ENCODE measurements at places on chromosomes 11 and 22.

DNA sequence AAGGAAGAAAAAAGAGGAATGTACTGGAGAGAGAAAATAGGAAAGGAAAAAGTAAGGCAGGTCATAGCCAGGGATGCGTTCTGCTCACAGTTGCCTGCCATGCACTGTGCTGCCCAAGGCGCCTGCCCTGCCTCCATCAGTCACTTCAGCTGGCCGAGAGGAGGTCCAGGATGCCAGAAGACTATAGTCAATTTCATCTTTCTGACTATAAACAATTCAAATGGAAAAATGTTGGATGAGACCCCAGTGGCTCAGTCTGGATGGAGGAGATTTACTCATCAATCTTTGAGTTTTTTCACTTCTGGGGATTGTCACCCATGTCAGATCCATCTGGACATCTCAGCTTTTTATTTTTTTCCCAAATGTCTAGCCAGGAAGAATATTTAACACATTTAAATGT lies 36.7 kb upstream of the CLMP start:
- no peak for DNase-seq

DNA sequence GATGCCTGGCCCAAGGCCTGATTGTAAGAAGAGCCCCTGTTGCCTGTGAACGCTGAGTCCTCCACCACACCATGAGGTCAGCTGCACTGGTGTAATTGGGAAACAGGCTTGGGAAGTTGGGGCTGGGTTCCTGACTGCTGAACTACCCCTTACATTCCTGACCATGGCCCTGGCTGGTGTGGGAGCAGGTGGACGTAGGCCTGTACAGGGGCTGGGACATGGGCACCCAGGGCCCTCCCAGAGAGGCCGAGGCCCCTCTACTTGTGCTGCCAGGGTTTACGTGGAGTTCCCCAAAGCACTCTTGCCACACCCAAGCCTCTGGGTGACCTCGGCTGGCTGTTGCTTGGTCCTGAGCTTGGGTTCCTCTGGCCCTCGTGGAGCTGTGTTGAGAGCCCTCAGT lies 5.4 kb downstream of the RELT start:
- DNase-seq = no peak

- no peak for DNase-seq
Observed at GRCh38 chr11:2774173-2775082, 74.6 kb upstream of the KCNQ1OT1 start.

DNA sequence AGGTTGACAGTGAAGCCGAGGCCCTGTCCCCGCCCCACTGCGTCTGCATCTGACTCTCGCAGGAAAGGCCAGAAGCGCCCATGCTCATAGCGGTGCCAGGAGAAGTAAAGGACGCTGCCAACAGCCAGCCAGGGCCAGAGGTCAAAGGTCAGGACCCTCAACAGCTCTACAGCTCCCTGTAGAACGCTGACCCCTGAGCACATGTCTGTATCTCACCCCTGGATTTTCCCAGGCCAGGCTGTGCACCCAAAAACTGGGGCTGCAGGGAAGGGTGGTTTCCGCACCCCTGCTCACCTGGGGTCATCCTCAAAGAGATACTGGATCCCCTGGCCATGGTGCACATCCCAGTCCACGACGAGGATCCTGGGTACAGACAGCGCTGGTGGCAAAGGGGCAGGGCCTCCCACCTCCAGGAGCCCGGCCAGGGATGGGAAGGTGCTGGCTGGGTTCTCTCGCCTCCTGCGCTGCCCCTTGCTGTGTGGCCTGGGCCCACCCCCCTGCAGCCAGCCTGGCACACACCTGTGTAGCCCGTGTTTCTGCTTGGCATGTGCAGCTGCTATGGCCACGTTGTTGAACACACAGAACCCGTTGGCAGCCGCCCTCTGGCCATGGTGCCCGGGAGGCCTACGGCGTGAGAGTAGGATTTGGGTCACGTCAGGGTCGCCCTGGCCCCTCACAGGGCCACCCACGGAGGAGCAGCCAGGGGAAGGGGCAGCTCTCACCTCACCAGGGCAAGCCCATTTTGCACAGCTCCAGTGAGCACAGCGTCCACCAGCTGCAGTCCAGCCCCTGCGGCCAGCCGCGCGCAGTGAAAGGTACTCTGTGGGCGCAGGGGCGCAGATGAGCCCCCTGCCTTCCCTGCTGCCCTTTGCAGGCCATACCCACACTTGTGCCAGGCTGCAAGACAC lies 1.5 kb downstream of the HDAC10 start:
- DNase-seq = no peak

DNA sequence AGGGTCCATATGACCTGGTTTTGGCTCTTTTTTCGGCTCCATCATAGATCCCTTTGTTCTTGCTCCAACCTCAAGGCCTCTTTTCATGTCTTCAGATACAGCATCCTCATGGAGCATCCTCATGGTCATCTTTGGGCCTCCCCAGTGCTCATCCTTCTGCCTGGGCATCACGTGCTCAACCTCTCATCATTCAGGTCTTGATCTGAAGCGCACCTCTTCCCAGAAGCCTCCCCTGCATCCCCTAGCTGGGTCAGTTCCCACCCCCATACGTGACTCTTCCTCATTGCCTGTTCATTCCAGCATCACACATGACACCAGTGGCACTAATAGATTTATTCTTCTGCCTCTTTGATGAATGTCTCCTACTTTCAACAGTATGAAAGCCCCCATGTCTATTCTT lies 192.2 kb downstream of the MIAT start:
- no peak for DNase-seq

- DNase-seq = no peak
Observed at GRCh38 chr22:38125038-38125610, 14.6 kb upstream of the BAIAP2L2 start.

- DNase-seq = no peak
Observed at GRCh38 chr11:115764176-115764575, 260.0 kb upstream of the CADM1 start.

- DNase-seq = no peak
Observed at GRCh38 chr22:22728382-22728781, 84.0 kb downstream of the GGTLC2 start.

DNA sequence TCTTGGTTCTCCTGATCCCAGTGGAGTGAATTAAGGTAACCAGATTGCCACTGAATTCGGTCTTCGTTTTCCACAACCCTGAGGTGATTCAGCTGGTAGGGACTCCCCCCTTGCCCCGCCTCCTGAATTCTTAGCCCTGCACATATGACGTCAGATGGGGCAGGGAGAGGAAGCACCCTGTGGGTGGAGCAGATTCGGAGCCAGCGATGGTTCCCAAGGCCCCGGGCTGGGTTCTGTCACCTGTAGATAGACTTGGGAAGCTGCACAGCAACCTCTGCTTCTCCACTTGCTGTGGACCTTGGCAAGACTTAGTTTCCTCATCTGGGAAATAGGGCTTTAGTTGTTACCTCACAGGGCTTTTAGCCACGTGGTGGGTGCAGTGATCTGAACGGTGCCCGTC lies 67.8 kb downstream of the CTTN start:
- DNase-seq = no peak

- DNase-seq = no peak
Observed at GRCh38 chr11:47314992-47315391, 37.5 kb downstream of the MYBPC3 start.

- DNase-seq = no peak
Observed at GRCh38 chr11:73135346-73136284, 6.5 kb downstream of the FCHSD2 start.

GRCh38 chr11:17572791-17573460 lies 25.9 kb downstream of the OTOG start:
- DNase-seq = no peak

DNA sequence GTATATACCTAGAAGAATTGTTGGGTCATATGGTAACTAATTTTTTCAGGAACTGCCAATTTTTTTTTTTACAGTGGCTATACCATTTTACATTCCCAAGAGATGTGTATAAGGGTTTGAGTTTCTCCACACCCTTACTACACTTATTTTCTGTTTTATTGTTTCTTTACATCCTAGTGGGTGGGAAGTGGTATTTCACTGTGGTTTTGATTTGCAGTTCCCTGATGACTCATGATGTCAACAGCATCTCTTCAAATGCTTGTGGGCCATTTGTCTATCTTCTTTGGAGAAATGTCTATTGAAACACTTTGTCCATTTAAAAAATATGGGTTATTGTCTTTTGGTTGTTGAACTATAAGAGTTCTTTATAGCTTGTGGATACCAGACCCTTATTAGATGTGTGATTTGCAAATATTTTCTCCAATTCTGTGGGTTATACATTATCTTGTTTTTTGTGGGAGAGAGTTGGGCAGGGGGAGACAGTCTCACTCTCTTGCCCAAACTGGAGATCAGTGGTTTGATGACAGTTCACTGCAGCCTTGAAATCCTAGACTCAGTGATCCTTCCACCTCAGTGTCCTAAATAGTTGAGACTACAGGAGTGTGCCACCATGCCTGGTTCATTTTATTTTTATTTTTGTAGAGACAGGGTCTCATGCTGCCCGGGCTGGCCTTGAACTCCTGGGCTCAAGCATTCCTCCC lies 30.3 kb upstream of the PISD start:
- DNase-seq = no peak

DNA sequence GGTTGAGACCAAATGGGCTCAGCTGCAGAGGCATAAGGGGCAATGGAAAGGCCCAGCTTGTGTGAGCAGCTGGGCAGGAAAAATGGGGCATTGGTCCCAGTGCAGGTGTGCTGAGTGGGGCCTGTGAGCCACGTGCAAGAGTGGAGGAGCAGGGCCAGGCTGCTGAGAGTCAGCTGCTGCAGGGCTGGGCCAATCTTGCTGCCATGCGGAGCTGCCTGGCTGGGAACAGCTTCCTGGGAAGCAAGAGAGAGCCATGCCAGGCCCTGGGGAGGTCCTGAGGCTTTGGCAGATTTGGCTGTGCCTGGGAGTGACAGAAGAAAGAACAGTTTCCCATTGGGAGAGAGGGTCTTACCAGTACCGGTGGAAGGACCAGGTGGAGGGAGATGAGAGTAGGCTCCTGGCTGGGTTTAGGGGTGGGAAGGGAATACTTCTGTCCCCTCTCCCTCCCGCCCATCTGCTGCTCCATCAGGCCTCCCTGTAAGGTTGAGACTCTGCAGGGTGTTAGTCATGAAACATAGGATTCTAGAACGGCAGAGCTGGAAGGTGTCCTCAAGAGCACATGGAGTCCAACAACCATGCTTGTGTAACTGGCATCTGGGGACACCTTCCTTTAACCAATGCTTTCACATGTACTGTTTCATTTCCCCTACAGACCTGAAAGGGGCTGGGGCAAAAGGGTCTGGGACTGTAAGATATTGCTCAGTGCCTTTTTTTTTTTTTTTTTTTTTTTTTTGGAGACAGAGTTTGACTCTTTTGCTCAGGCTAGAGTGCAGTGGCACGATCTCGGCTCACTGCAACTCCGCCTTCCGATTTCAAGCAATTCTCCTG lies 10.4 kb downstream of the SEPTIN3 start:
- no peak for DNase-seq
